ENCODE measurements at places on chromosomes 11 and 22. TPM values are rescaled to one million over a fixed set of nuclear protein-coding genes. Genes with fewer than 3 reads are reported as not detected.

The SUSD2 gene
- total RNA-seq = 46.2 TPM

The WNT7B gene
- total RNA-seq = not detected

The CHRM1 gene
- not detected for total RNA-seq

The STIM1 gene
- total RNA-seq = 48.1 TPM

The GCAT gene
- 20.2 TPM for total RNA-seq
